Activated T-helper 2 cell treated with anti-CD3 and anti-CD28 coated beads, Interferon-gamma antibody, Interleukin-2, Interleukin-4, amounts not matched to agents 10 μg/mL and 5 μg/mL and 100 μg/mL, durations not matched to agents 14 hours and 24 hours and 36 hours (primary cell): ENCODE measurements at places on chromosomes 2 and 18.

DNA sequence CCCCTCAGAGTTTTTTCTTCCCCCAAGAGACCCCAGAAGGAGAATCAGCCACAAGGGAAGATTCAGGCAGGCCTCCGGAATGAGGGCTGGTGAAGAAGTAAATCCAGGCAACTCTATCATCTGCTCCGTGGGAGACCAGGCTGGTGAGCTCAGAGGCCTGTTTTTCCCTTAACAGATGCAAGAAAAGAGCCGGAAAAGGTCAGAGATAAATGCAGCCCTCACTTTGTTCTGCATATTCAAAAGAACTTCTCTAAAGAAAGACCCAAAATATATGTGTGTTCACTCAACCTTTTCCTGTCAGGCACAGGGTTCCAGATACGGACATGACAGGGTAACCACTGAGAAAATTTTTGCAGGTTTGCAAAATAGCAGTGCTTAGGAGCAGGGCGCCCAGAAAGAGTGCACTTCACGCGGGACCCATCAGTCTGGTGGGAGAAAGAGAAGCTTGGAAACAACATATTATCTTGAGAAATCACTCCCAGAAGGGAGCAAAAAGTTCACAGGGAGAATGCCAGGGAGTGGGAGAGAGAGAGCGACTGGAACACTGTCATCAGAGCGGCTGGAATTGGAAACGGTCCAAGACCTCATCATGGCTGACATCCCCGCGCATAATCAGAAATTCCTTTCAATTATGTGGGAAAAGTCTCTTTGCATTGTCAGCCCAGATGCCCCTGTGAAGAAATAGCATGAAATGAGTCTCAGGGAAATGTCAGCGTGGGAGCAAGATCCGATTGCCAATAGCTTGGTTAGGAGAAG, 244.8 kb upstream of the SLC14A2 start:
- no peak overlapping the region for H3K27ac ChIP-seq
- no peak overlapping the region for H3K4me3 ChIP-seq
- H3K36me3 ChIP-seq = no peaks in the 10 kb centered on the region
- DNase-seq = no peak
- H3K4me1 ChIP-seq = no peaks in the 10 kb centered on the region
- H3K27me3 ChIP-seq = no peaks in the 10 kb centered on the region

DNA sequence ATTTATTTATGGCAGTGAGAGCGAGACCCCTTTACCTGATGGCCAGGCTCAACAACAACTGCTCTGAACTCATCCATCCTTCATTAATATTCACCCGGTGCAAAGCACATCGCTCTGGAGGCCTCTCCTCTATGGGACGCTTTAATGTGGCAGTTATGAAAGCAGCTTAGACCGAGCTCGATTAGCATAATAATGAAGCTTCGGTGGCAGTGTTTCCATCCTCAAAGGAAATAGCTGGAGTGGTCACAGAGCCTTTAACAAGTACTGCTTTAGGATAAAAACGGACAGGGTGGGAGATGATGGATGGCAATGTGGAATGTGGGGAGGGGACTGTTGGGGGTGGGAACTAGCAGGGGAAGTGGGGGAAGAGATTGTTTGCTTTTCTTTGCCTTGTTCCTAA, 243.9 kb downstream of the SLC4A3 start:
- H3K27me3 ChIP-seq = no peaks in the 10 kb centered on the region
- no peak overlapping the region for H3K4me3 ChIP-seq
- H3K36me3 ChIP-seq = no peaks in the 10 kb centered on the region

DNA sequence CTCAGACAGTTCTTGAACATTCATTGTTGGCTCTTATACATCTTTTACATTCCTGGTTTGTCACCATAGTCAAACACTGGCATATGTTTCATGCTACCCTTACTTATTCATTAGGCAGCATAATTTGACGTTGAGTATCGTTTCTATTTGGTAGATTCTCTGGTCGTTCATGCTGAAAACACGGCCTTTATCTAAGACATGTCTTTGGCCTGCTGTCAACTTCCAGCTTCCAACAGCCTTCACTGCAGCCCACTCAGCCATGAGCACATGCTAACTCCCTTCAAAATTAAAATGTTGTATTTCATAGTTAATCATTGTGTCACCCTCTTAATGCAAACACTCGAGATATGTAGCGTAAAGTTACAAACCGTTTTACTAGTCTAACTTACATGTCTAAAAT, 493.0 kb upstream of the NRP2 start:
- H3K27ac ChIP-seq = no peak overlapping the region
- H3K4me1 ChIP-seq = no peaks in the 10 kb centered on the region
- DNase-seq = no peak
- H3K27me3 ChIP-seq = no peaks in the 10 kb centered on the region

DNA sequence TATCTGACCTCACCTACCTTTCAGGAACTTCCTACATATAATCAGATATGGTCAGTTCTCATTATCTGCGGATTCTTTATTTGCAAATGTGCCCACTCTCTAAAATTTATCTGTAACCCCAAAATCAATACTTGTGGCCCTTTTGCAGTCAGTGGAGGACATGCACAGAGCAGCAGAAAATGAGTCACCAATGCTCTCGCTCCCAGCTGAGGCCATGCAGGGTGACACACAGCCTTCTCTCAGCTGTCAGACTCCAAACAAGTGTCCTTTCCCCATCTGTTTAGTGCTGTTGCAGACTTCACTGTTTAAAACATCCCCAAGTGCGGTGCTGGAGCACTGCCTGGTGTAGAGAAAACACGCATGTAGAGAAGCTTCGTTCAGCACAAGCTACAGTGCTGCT, 171.9 kb upstream of the SALL3 start:
- no peak overlapping the region for H3K4me3 ChIP-seq
- no peaks in the 10 kb centered on the region for H3K4me1 ChIP-seq
- no peak for DNase-seq
- no peaks in the 10 kb centered on the region for H3K27me3 ChIP-seq
- H3K27ac ChIP-seq = no peak overlapping the region
- H3K36me3 ChIP-seq = no peaks in the 10 kb centered on the region

DNA sequence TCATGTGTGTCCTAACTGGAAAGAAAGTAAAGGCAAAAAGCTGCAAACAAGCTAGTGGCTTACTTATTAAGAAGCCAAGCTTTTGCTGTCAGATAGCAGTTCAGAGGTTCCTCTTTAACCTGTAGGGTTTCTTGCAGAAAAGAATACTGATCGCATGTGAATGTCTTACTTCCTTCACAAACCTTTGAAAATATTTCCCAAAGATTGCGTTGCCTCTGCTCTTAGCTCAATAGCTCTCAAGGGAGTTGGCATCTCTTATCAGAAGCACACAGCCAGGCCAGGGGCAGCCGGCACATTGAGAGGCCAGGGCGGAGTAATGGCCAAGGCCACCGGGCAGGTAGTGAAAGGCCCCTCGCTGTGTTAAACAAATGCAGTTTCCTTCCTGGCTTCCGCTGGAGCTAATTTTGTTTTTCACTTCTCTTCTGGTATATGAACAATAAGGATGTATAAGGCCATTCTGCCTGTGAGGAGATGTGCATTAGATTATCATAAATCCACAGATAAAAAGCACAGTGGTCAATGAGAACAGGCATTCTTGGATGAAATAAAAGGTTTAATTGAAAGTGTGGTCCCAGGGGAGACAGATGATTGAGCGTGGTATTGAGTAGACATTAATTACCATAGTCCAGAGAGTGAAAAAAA, 542.4 kb upstream of the NRP2 start:
- no peaks in the 10 kb centered on the region for H3K27me3 ChIP-seq
- no peak overlapping the region for H3K4me3 ChIP-seq
- DNase-seq = no peak

GRCh38 chr18:10205151-10205550, 249.3 kb upstream of the APCDD1 start:
- H3K27ac ChIP-seq = no peak overlapping the region
- no peaks in the 10 kb centered on the region for H3K36me3 ChIP-seq
- H3K27me3 ChIP-seq = peaks cover 2% of the 10 kb centered on the region
- no peaks in the 10 kb centered on the region for H3K4me1 ChIP-seq

DNA sequence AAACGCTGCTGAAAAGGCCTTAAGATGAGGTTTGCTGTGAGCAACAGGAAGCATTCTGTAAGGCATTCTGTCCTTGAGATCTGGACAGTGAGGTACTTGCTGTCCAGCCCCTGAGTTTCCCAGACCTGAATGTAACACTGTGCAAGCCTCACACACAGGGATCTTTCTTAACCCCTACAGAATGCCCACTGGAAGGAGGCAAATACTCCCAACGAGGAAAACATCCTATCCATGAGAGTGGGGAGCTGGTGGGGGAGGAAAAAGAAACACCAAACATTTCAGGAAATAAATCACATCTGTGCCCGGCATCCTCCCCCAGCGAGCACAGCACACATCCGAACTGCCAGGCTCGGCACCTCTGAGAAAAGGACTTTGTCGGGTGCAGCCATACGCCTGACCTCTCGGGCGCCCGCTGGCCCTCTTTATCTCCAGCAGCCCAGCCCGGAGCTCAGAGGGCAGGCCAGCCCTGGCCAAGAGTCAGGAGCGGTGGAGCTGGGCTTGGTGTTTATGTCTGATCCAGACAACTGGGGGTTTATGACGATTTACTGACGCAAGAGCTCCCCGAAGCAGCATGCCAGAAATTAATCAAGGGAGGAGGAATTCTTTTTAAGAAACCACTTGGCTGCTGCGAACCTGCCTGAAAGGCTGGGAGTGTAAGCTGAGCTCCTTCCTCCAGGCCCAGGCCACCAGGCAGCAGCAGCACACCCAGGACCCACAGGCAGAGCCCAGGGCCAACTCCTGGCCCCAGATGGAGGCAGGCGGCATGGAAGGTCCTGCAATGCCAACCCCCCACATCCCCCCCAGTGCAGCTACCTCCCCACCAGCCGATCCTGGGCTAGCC, 72.2 kb downstream of the HDAC4 start:
- H3K27ac ChIP-seq = peak overlapping the region; percentile 90
- H3K4me1 ChIP-seq = peaks cover 62% of the 10 kb centered on the region
- peaks cover 27% of the 10 kb centered on the region for H3K36me3 ChIP-seq
- no peak for DNase-seq
- H3K4me3 ChIP-seq = peak overlapping the region; percentile 54
- H3K27me3 ChIP-seq = no peaks in the 10 kb centered on the region

DNA sequence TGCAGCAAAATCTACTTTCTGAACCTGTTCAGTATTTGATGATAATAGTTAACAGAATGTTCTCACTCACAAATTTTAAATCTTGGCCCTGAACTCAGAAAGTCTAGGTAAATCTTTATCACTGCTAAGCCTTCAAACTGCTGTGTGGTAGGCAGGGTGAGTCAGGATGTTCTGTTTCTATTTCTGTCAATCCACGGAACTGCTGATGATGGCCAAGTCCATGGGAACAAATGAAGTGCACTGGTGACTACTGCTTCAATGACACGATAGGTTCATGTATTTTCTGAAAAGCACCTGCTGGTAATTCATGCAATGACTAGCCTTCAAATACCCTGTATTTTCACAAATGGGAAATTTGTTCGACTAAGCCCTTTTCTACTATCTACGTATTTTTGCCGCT, 14.2 kb downstream of the NIFK start:
- H3K27me3 ChIP-seq = no peaks in the 10 kb centered on the region
- peak overlapping the region; percentile 87 for H3K27ac ChIP-seq
- peaks cover 12% of the 10 kb centered on the region for H3K36me3 ChIP-seq
- no peak overlapping the region for H3K4me3 ChIP-seq
- H3K4me1 ChIP-seq = peaks cover 18% of the 10 kb centered on the region

GRCh38 chr2:190685333-190685732, 36.5 kb downstream of the NAB1 start:
- H3K27me3 ChIP-seq = no peaks in the 10 kb centered on the region
- H3K27ac ChIP-seq = no peak overlapping the region
- H3K36me3 ChIP-seq = peaks cover 60% of the 10 kb centered on the region
- DNase-seq = no peak
- no peak overlapping the region for H3K4me3 ChIP-seq
- H3K4me1 ChIP-seq = peaks cover 12% of the 10 kb centered on the region

GRCh38 chr2:148031152-148031551, 10.3 kb downstream of the MBD5 start:
- no peaks in the 10 kb centered on the region for H3K27me3 ChIP-seq
- no peaks in the 10 kb centered on the region for H3K36me3 ChIP-seq
- H3K4me1 ChIP-seq = peaks cover 1% of the 10 kb centered on the region
- H3K4me3 ChIP-seq = no peak overlapping the region

DNA sequence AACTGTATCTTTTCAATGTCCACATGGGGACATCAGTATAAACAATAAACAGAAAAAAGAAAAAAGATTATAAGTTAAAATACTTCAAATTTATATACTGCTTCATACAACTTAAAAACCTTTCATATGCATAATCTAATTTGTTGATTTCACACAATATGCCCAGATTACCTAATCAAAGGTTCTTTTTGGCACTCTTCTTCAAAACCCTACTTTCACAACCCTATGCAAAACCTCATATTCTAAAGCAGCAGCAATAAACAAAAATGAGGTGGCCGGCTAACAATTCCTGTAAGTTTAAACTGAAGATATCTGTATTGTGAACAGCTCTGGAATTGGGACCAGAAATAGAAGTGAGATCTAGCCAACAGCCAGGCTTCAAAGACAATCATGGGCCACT, 28.6 kb downstream of the STK17B start:
- H3K4me3 ChIP-seq = no peak overlapping the region
- peak overlapping the region; percentile 34 for H3K27ac ChIP-seq
- H3K27me3 ChIP-seq = no peaks in the 10 kb centered on the region
- peaks cover 46% of the 10 kb centered on the region for H3K4me1 ChIP-seq
- no peak for DNase-seq

DNA sequence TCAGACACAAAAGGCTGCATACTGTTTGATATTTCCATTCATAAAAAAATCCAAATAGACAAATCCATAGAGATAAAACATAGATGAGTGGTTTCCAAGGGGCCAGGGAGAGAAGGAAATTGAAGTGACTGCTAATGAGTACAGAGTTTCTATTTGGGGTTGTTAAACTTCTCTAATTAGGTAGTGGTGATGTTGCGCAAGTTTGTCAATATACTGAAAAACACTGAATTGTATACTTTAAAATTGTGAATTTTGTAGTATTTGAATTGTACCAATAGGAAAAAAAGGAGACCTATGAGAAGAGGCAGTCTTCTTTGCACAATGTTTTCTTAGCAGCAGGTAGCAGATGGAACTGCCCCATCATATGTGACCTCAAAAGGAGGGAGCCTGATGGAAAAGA, 71.1 kb downstream of the SCN9A start:
- no peaks in the 10 kb centered on the region for H3K36me3 ChIP-seq
- no peak for DNase-seq
- no peaks in the 10 kb centered on the region for H3K27me3 ChIP-seq
- H3K27ac ChIP-seq = no peak overlapping the region

GRCh38 chr2:238289574-238289973, 1.2 kb upstream of the PER2 start:
- DNase-seq = no peak
- H3K27me3 ChIP-seq = no peaks in the 10 kb centered on the region
- no peaks in the 10 kb centered on the region for H3K36me3 ChIP-seq
- peaks cover 29% of the 10 kb centered on the region for H3K4me1 ChIP-seq
- peak overlapping the region; percentile 94 for H3K27ac ChIP-seq
